ENCODE measurements at places on chromosomes 7 and 10. TPM values are rescaled to one million over a fixed set of nuclear protein-coding genes. Genes with fewer than 3 reads are reported as not detected.

GRCh38 chr10:75542084-75542483 lies 110.7 kb downstream of the LRMDA start:
- no peak for DNase-seq

- no peak for DNase-seq
Measured at GRCh38 chr10:62019685-62020359, 118.3 kb downstream of the ARID5B start.

- no peak for DNase-seq
Measured at GRCh38 chr7:111138193-111138569, 47.3 kb downstream of the LRRN3 start.

DNA sequence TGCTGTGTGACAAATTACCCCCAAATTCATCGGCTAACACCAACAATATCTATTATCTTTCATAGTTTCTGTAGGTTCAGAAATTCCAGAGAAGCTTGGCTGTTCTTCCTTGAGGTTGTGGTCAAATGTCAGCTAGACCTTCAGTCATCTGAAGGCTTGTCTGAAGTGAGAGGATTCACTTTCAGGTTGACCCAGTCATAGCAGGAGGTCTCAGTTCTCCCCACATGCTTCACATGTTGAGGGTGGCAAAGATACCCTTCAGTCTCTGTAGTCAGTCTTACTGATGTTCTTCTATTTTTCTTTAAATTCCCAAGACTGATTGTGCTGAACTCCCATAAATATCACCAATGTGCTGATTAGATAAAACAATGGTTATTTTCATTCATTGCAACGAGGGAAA lies 1692.0 kb downstream of the REEP3 start:
- no peak for DNase-seq

DNA sequence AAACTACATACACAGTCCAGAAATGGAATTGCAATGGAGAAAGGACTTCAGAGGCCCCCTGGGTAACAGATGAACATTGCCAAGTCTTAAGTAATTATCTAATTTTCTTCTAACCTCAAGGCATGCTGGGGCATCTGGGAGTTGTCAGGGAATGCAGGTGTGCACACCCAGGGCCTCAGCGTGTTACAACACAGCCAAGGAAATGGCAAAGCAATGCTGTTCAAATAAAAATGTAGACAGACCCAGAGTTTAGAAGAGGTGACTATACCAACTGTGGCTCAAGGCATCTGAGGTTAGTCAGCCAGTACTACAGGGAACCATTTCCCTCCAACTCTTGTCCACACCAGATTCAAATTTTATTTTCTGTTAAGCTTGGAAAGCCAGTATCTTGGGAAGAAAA lies 73.6 kb downstream of the CCDC3 start:
- DNase-seq: no peak

DNA sequence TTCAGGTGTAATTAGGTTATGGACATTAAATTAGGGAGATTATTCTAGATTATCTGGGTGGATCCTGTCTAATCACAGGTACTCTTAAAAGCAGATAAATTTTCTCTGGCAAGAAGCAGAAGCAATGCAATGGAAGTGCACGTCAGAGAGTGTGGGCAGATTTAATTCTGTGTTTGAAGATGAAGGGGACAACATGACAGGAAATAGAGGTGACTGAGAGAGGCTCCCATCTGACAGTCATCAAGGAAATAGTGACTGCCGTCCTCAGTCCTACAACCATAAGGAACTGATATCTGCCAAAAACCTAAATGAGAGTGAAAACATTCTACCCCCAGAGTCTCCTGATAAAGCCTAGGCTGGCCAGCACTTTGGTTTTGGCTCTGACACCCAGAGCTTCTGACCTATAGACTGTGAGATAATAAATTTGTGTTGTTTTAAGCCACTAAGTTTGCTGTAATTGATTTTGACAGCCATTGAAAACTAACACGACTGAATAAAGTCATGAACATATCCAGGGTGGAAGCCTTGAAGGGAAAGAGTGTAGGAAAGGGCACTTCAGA lies 30.5 kb upstream of the DDX50 start:
- no peak for DNase-seq

DNA sequence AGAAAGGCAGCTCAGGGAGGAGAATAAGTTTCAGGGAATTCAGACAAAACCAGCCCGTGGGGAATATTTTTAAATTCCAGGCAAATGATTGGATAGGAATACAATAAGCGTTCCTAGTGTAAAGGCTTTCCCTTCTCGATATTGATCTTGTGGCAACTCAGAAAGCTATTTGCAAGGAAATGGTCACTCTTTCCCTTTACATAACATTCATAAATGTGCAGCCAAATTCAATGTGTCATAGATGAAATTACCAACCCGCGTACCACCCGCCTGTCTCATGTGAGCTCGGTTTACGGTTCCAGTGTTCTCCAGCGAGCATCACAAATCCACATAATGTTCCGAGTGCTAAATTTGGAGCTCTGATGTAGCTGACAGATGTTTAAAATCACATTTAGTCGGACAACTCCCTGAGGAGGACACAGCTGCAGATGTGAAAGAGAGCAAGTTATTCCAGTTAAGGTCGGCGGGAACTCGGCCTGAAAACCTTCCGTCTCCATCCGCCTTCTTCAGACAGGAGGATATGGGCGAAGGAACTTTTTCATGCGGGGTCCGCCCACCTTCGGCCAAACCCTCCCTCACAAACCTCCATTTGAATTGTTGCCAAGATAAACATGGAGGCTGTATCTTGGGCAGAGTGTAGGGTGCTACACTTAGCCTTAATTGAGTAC lies 327.0 kb downstream of the RNLS start:
- peak; percentile 75 for DNase-seq

Gene TFPI2
- total RNA-seq: 10.5 TPM

GRCh38 chr10:19431622-19432351 lies 383.2 kb downstream of the MALRD1 start:
- no peak for DNase-seq

DNA sequence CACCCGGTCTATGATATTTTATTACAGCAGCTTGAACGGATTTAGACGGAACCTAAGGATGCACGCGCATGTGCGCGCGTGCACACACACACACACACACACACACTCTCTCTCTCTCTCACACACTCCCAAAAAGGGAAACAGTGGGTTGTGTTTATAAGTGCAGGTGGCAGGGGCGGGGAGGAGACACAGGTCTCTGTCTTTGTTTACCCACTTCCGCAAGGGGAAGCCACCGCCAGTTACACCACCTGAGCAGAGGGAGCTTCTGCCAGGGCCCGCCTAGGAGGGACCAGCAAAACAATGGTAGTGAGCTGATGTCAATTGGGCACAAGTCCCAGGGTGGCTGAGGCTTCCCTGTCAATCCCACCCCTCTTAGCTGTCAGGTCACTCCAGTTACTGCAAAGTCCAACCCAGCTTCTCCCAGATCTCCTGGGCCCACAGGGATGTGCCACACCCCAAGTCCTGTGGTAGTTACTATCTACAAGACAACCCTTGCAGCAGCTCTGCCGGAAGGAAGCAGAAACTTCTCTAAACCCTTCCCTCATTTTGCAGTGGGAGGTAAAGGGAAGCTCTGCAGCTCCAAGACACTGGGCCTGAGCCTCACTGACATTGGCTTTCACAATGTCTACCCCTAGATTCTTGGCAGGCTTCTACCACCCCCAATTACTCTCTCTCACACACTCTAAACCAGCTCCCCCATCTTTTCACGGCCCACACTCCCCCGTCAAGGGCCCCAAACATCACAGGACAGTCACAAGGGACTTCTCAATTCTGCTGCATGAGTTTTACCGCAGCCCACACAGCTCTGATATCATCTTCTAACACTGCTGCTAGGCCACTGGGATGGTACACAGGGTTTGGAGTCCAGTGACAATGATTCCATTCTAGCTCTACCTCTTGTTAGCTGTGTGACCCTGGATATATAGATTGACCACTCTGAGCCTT lies 17.6 kb downstream of the ANXA11 start:
- DNase-seq: no peak

GRCh38 chr7:167976-168791 lies 24.2 kb upstream of the FAM20C start:
- DNase-seq: no peak

DNA sequence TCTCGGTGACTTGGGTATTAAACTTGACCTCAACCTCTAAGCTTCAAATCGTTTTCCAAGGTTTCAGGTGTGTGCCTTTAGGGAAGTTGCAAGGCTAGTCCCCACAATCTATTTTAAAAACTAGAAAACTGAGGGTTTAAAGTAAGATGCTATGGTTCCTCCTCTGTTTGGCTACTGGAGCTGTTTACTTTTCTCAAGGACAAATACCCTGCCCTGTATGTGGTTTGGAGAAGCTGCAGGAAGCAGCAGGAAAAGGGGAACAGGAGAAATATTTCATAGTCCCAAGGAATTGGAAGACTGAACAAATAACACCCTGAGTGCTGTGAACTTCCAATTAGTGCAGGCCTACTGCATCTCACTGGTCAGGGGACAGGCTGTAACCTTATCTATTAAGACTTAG lies 135.9 kb downstream of the NRP1 start:
- DNase-seq: no peak

GRCh38 chr7:155340721-155341120 lies 43.0 kb downstream of the INSIG1 start:
- no peak for DNase-seq

DNA sequence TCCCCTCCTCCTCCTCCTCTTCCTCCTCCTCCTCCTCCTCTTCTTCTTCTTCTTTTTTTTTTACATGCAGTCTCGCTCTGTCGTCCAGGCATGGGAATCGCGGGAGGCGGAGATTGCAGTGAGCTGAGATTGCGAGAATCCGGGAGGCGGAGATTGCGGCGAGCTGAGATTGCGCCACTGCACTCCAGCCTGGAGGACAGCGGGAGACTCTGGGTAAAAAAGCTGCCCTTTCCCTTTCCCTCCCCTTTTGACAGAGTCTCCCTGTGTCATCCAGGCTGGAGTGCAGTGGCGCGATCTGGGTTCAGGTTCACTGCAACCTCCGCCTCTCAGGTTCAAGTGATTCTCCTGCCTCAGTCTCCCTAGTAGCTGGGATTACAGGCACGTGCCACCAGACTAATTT lies 168.1 kb upstream of the MALRD1 start:
- no peak for DNase-seq

Gene OR13A1
- total RNA-seq: not detected

Gene NODAL
- total RNA-seq: not detected

Gene SMNDC1
- 22.0 TPM for total RNA-seq

Gene GNGT1
- total RNA-seq: not detected

Gene BLNK
- total RNA-seq: 3.9 TPM

Gene SYCE1
- not detected for total RNA-seq

Gene ITGB8
- 9.1 TPM for total RNA-seq

GRCh38 chr10:79245539-79246208 lies 101.6 kb upstream of the PPIF start:
- DNase-seq: no peak

Data from uterus (tissue), 4 donors.